ENCODE measurements at places on chromosomes 2 and 18. TPM values are rescaled to one million over a fixed set of nuclear protein-coding genes. Genes with fewer than 3 reads are reported as not detected.

Gene POTEC
- total RNA-seq, result not detected

Gene NTSR2
- not detected for total RNA-seq

Gene LRRC30
- total RNA-seq, result not detected

Gene CRYGD
- not detected for total RNA-seq

Gene BCL2
- total RNA-seq, result not detected

Gene NAT8
- not detected for total RNA-seq

Gene SIX3
- not detected for total RNA-seq

Gene MLPH
- 40.9 TPM for total RNA-seq

Gene LRP2
- total RNA-seq, result not detected

Gene ALK
- not detected for total RNA-seq

Gene RTP5
- total RNA-seq, result not detected

Gene LYG2
- not detected for total RNA-seq

Gene GLI2
- total RNA-seq, result 4.9 TPM

Gene DSG1
- not detected for total RNA-seq

Gene ANKRD30BL
- not detected for total RNA-seq

Gene CABYR
- total RNA-seq, result 4.0 TPM

Gene HOXD9
- total RNA-seq, result 5.8 TPM

Gene MC2R
- total RNA-seq, result not detected

Gene ZSWIM2
- not detected for total RNA-seq

Gene PHOSPHO2
- total RNA-seq, result 0.58 TPM

Gene RGPD3
- 0.18 TPM for total RNA-seq

Gene CNDP1
- not detected for total RNA-seq

Gene TCF23
- not detected for total RNA-seq

Gene GPBAR1
- total RNA-seq, result 0.53 TPM

Gene KCNIP3
- total RNA-seq, result 4.6 TPM

Gene CTLA4
- total RNA-seq, result not detected

Gene UNC80
- total RNA-seq, result not detected

Gene ZNF396
- total RNA-seq, result 0.89 TPM

Gene GCFC2
- total RNA-seq, result 12.2 TPM

Gene ADRA2B
- total RNA-seq, result not detected

Gene ME2
- 49.8 TPM for total RNA-seq

Gene DAW1
- total RNA-seq, result 9.8 TPM

Gene SULT1C4
- 0.53 TPM for total RNA-seq

Gene ESPNL
- total RNA-seq, result 13.5 TPM

Gene LHCGR
- not detected for total RNA-seq

Gene KIAA2012
- not detected for total RNA-seq

Gene SLC9A2
- total RNA-seq, result not detected

Gene CD8B
- total RNA-seq, result not detected

Gene TSGA10
- 0.71 TPM for total RNA-seq

Gene PIEZO2
- total RNA-seq, result not detected

Gene SP140
- total RNA-seq, result 1.2 TPM

Data from myometrial cell (primary cell).